Body of pancreas (tissue), 4 donors: ENCODE measurements at places on chromosomes 5 and 9. TPM values are rescaled to one million over a fixed set of nuclear protein-coding genes. Genes with fewer than 3 reads are reported as not detected.

Gene FAM81B
- total RNA-seq = not detected

Gene FGF1
- total RNA-seq = 0.78 TPM

Gene C9orf153
- total RNA-seq = 7.6 TPM

Gene NR4A3
- total RNA-seq = 8.9 TPM

Gene LCN6
- total RNA-seq = not detected

Gene LEAP2
- 9.6 TPM for total RNA-seq

Gene IFNK
- total RNA-seq = not detected

Gene MAMDC2
- 17.1 TPM for total RNA-seq

Gene WDR38
- not detected for total RNA-seq

Gene CCDC192
- total RNA-seq = not detected

Gene ADAM19
- 1.6 TPM for total RNA-seq

Gene KIF4B
- 0.26 TPM for total RNA-seq

GRCh38 chr5:72847439-72847838, 31.0 kb downstream of the TNPO1 start:
- DNase-seq = no peak

DNA sequence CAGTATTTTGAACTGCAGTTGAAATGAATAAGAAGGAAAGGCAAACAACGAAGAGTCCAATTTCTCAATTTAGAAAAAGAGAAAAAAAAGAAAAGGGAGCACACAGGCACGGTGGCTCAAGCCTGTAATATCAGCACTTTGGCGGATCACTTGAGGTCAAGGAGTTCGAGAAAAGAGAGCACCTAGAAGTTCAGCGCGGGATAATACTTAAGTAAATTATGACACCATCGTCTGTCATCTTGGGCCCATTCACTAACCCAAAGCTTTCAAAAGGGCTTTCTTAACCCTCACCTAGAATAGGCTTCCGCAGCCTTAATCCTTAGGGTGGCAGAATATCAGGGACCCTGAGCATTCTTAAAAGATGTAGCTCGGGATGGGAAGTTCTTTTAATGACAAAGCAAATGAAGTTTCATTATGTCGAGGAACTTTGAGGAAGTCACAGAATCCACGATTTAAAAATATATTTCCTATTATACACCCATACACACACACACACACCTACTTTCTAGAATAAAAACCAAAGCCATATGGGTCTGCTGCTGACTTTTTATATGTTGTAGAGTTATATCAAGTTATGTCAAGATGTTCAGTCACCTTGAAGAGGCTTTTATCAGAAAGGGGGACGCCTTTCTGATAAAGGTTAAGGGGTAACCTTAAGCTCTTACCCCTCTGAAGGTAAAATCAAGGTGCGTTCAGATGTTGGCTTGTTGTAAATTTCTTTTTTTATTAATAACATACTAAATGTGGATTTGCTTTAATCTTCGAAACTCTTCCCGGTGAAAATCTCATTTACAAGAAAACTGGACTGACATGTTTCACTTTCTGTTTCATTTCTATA, 602 bp upstream of the CD274 start:
- DNase-seq = no peak

DNA sequence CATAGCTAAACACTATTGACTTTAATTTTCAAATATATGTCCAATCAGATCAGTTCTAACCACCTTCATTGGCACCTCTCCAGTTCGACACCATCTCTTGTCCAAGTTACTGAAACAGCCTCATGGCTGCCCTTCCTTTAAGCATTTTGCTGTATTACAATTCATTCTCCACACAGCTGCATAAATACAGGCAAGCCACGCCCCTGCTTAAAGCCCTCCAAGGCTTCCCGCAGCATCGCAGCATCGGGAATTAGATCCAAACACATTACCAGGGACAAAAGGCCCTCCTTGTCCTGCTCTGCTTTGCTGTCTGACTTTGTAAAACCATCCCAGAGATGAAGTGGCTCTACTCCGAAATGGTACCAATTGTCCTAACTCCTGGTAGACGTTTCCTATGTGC, 75.1 kb upstream of the RAI14 start:
- no peak for DNase-seq

DNA sequence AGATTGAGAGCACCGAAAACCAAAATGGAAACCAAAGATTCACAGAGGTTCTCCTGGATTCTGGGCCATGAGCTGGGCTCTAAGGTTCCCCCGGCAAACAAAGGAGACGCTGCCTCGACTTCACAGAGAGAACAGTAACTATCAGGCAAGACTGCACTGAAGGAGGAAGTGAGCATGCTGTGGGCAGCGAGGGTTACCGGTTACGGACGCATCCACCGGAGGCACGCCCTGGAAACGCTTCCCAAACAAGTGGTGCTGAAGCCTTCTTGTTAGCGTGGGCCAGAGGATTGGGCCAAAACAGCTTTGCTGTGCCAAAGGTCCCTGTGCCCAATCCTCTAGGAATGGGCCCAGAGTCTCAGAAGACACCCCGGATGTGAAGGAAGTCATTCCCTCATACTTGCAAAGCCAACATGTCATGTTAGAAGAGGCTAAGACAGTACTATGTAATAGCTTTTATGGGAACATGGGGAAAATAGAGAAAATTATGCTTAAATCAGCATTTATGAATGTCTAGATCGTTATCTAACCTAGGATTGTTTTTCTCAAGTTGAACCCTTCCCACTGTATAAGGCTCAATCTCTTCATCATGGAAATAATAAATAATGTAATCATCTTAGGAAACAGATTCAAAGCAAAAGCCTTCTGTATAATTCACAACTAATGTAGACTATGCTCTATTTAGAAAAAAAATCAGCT, 145.4 kb downstream of the GABBR2 start:
- DNase-seq = no peak

DNA sequence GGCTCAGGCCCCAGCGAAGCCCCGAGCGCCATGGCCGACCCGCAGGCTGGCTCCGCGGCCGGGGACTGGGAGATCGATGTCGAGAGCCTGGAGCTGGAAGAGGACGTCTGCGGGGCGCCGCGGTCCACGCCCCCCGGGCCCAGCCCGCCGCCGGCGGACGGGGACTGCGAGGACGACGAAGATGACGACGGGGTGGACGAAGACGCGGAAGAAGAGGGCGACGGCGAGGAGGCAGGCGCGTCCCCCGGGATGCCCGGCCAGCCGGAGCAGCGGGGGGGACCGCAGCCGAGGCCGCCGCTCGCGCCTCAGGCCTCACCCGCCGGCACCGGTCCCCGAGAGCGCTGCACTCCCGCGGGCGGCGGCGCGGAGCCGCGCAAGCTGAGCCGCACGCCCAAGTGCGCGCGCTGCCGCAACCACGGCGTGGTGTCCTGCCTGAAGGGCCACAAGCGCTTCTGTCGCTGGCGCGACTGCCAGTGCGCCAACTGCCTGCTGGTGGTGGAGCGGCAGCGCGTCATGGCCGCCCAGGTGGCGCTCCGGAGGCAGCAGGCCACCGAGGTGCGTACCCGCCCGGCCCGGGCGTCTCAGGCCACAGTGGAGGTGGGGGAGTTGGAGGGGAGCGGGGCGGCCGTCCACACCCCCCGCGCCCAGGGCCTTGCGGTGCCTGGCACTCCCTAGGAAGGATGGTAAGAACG, 1.6 kb downstream of the DMRT2 start:
- DNase-seq = peak; percentile 62

GRCh38 chr9:16060436-16061129, 507.7 kb downstream of the CCDC171 start:
- DNase-seq = no peak

DNA sequence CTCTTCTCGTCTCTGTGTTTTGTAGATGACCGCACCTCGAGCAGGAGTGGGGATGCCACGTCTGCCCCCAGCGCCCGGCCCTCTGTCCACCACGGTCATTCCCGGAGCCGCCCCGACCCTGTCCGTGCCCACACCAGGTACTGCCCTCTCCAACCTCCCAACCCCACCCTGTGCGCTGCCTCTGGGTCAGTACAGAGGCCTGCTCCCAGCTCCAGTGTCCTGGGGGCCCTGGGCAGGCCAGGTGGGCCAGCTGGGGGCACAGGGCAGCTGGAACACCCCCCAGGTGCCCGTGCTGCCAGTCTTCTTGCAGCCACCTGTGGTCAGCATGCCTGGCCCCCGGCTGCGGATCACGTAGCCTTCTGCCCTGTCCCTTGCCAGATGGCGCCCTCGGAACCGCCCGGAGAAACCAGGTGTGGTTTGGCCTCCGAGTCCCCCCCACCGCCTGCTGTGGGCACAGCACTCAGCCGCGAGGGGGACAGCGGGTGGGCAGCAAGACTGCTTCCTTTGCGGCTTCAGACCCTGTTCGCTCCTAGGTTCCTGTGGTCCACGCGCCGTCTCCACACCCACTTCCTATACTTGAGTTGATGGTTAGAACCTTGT, 133.7 kb downstream of the WNK2 start:
- DNase-seq = no peak

GRCh38 chr9:32393911-32394310, 9.5 kb downstream of the ACO1 start:
- DNase-seq = no peak

DNA sequence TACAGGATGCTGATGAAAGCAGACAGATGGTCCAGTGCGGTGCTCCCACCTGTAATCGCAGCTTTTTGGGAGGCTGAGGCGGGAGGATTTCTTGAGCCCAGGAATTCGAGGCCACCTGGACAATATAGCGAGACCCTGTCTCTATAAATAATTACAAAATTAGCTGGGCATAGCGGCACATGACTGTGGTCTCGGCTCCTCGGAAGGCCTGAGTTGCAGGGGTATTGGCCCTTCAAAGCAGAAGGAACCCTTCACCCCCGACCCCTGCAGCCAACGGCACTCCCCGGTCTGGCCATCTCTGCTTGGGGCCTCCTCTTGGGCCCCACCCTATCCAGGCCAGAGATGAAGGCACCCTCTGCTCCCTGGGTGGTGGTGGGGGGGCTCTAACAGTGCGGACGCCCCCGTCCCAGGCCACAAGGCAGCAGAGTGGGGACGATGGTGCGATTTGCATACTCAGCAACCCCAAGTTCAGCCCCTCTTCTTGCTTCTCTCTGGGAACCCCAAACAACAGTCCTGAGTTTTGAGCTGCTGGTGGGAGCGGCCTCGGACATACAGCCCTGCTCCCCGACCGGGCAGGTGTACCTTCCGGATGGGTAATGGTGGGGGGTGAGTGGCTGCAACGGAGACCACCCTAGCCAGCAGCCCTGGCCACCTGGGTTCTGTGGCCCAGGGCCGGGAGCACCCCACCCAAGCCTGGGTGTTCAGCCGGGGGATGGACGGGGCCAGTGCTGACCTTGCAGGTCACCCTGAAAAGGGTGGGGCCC, 50.7 kb downstream of the NACC2 start:
- no peak for DNase-seq

GRCh38 chr9:94056442-94056974, 27.8 kb upstream of the PTPDC1 start:
- DNase-seq = no peak

GRCh38 chr9:126703002-126703865, 89.5 kb downstream of the LMX1B start:
- DNase-seq = no peak
